Caki2 (cell line): ENCODE measurements at places on chromosomes 3 and 15. TPM values are rescaled to one million over a fixed set of nuclear protein-coding genes. Genes with fewer than 3 reads are reported as not detected.

The SPATA12 gene
- 0.43 and 1.0 TPM in 2 replicates for total RNA-seq

The CSPG5 gene
- 4.4 and 12.5 TPM in 2 replicates for total RNA-seq

The RLBP1 gene
- total RNA-seq, result not detected in 2 replicates

The VIPR1 gene
- total RNA-seq, result not detected in 2 replicates

The C15orf62 gene
- 0.27 and 0.64 TPM in 2 replicates for total RNA-seq

The PLCH1 gene
- total RNA-seq, result 2.7 and 5.6 TPM in 2 replicates

The CCNDBP1 gene
- total RNA-seq, result 64.0 and 96.2 TPM in 2 replicates

The ONECUT1 gene
- total RNA-seq, result not detected in 2 replicates

The SH3GL3 gene
- total RNA-seq, result 0.57 TPM in 1 of 2 replicates, not detected in the other

The POLQ gene
- total RNA-seq, result 1.7 and 3.0 TPM in 2 replicates

The SNX22 gene
- total RNA-seq, result 0.81 and 2.0 TPM in 2 replicates

The ROPN1 gene
- not detected in 2 replicates for total RNA-seq

The HAPLN3 gene
- 19.4 and 20.0 TPM in 2 replicates for total RNA-seq

The PDE12 gene
- total RNA-seq, result 5.9 and 7.6 TPM in 2 replicates

The NUP210 gene
- total RNA-seq, result 27.2 and 36.0 TPM in 2 replicates

The TLE3 gene
- total RNA-seq, result 24.5 and 41.6 TPM in 2 replicates

The ZNF502 gene
- not detected in 2 replicates for total RNA-seq

The KLHL40 gene
- not detected in 2 replicates for total RNA-seq

DNA sequence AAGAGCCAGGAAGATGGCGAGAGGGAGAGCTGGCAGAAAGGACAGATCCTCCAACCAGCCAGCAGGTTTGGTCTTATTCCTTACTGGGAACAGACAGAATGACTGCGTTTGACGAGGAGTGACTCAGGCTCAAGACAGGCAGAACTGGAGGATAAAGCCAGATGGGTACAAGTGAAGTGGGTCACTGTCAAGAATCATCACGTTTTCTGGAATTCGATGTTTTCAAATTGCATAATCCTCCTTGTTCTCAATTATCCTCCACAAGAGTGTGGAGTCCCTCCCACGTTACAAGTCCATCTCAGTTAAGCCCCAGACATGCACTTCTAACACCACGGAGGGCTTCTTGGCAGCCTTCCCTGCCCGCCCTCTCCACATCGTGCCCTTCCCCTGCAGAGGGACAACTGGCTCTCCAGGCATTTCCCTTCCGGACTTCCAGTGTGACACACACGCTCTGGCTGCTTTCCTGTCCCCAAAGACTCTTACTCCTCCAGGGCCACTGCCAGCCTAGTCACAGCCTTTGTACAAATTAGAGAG lies 183.1 kb downstream of the CHST2 start:
- peak; percentile 48 for DNase-seq

GRCh38 chr3:49535971-49536874 lies 18.1 kb upstream of the BSN start:
- DNase-seq, result no peak

GRCh38 chr3:138450704-138451424 lies 16.4 kb downstream of the ESYT3 start:
- DNase-seq, result no peak

DNA sequence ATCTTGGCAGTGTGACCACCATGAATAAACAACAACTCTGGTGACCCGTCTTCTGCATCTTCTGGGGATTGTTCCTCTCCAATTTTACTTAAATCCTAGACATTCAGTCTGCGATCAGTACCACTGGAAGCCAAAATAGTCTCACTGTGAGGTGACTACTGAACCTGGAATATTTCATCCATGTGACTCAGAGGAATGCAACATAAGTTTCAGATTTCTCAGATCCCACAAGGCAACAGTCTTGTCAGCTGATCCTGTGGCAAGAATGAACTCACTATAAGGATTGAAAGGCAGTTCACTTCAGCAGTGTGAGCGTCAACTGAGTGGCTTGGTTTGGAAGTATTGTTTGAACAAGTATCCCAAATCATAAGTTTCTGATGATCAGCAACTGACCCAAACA lies 13.2 kb downstream of the NSUN3 start:
- no peak for DNase-seq

GRCh38 chr3:156383441-156384025 lies 171.4 kb downstream of the SSR3 start:
- DNase-seq, result no peak

GRCh38 chr3:179074656-179075055 lies 3.0 kb upstream of the ZMAT3 start:
- DNase-seq, result no peak

- no peak for DNase-seq
These were observed 35.0 kb upstream of the MGLL start for GRCh38 chr3:127857333-127857732.

GRCh38 chr3:65583188-65583587 lies 455.5 kb downstream of the MAGI1 start:
- DNase-seq, result no peak

- DNase-seq, result no peak
These were observed 45.0 kb downstream of the TMEM44 start for GRCh38 chr3:194588236-194588635.

GRCh38 chr3:71160785-71161546 lies 422.6 kb downstream of the FOXP1 start:
- DNase-seq, result peak; percentile 90

DNA sequence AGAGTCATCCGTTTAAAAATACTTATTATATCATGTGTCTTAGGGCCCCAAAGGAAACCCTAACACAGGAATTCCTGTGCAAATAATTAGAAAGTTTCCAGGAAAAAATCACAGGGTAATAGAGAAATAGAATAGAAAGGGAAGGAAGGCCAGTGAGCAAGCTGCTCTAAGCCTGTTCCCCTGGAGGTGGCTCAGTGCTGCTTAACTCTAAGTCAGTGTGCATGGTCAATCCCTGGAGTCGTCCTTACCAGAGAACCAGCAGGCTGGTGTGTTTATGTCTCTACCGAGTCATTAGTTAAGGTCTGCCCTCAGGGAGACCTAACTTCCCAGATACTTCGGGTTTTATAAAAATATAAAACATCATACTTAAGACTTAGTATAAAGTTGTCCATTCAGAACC lies 21.0 kb upstream of the MCF2L2 start:
- DNase-seq, result no peak

- DNase-seq, result peak; percentile 60
These were observed 233.9 kb upstream of the CADM2 start for GRCh38 chr3:84724877-84725276.

- DNase-seq, result no peak
These were observed 100.6 kb upstream of the SLC24A5 start for GRCh38 chr15:48020166-48020565.

- no peak for DNase-seq
These were observed 17.4 kb upstream of the VEPH1 start for GRCh38 chr3:157520485-157521150.

DNA sequence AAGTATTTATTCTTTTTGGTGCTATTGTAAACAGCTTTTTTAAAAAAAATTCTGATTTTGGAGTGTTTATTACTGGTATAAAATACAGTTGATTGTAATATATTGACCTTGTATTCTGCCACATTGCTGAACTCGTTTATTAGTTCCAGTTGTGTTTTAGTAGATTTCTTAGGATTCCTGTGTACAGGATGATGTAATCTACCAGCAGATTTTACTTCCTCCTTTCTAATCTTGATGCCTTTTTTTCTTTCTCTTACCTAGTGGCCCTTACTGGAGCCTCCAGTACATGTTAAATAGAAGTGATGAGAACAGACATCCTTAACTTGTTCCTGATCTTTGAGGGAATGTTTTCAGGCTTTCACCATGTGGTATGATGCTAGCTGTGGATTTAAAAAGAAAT lies 70.4 kb upstream of the KY start:
- no peak for DNase-seq

- DNase-seq, result no peak
These were observed 13.8 kb upstream of the OCA2 start for GRCh38 chr15:28112962-28113361.

DNA sequence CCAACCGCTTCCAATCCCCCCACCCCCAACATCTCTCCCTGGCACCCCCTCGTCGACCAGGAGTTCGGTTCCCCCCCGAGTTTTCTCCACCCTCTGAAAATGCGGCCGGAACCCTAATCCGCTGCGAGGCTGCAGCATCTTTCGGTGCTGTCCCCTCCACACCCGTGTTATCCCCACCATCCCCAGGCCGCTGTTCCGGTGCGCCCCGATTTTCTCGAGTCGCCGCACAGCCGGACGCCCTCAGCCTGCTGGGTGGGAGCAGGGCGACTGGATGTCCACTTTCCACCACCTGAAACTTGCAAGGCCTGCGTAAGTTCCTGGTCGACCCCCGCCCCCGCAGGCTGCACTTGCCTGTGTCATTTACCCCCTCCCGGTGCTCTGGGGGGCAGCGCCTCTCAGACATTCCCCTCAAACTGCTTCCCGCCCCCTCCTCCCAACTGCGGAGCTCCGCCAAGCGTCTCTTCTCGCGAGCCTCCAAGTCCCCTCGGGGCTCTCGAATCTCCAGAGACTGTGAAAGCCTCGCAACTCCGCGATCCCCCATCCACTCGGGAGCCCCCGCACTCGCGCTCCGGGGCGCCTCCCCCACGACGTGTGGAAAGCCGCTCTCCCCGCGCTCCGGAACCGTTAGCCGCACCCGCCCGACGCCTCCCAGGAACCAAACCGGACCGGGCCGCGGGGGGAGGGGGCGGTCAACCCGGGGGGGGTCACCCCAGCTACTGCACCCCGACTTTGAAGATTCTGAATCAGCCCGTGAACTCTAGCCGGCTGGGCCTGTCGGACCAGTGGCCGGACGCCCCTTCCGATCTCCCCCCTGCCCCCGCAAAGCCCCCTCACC lies 566 bp downstream of the ETV5 start:
- DNase-seq, result peak; percentile 64

GRCh38 chr3:176780766-176781165 lies 416.5 kb downstream of the TBL1XR1 start:
- no peak for DNase-seq

GRCh38 chr3:95719481-95719880 lies 1094.9 kb upstream of the EPHA6 start:
- DNase-seq, result no peak

DNA sequence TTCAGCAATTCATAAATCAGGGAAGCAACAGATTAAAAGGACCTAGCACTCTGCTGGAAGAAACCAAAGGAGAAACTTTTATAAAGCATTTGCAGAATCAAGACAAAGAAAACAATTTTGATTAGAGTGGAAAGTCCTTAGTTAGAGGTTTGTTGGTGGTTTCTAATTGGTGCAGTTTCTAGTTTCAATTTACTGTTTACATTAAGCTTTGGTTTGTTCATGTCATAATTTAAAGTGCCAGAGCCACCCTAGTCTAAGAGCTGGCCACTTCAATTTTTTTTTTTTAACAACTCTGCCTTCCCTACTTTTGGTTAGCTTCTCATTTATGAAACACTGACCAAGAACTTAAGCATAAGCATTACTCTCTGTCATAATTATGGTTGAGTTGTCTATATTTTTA lies 1428.2 kb upstream of the GBE1 start:
- no peak for DNase-seq

DNA sequence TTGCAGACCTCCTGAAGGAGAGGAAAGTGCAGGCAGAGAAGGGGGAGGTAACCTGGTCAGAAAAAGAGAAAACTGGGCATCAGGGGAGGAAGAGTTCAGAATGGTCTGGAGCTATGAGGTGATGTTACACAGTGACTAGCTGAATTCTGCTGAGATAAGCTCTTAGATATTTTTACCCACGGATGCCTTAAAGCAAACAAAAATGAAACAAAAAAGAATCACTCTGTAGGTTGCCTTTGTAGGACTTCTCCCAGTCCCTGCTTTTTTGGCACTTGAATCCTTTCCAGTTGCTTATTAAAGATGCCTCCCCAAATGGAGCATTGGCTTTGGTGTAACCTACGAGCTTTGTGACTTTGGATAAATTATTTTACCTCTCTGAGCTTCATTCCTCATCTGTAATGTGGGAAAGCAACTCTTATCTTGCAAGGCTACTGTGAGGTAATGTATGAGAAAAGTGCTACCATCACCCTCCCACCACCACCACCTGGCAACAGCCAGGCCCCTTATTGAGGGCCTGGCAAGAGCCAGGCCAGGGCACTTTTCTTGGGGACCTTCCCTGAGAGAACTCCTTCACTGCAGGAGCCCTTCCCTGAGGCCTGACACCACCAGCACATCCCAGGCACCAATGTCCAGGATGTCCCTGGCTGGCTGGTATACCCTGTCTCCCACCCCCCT lies 2.7 kb downstream of the CCR1 start:
- DNase-seq, result no peak

DNA sequence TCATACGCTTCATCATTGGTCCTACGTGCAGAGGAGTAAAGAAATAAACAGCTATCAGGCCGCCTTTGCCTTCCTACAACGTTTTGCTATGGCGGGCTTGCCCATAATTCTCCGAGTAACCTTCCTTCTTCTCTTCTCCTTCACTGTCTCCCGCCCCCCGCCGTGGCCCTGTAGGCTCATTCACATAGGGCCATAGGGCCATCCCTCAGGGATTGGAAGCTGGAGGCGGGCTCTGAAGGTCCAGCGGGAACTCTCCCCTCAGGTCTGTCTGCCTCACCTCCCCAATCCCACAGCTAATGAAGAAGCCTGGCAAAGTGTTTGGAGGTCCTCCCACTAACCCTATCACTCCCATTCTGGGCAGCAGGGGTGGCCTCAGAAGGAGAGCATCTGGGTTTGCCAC lies 43.6 kb downstream of the SEMA5B start:
- DNase-seq, result no peak

DNA sequence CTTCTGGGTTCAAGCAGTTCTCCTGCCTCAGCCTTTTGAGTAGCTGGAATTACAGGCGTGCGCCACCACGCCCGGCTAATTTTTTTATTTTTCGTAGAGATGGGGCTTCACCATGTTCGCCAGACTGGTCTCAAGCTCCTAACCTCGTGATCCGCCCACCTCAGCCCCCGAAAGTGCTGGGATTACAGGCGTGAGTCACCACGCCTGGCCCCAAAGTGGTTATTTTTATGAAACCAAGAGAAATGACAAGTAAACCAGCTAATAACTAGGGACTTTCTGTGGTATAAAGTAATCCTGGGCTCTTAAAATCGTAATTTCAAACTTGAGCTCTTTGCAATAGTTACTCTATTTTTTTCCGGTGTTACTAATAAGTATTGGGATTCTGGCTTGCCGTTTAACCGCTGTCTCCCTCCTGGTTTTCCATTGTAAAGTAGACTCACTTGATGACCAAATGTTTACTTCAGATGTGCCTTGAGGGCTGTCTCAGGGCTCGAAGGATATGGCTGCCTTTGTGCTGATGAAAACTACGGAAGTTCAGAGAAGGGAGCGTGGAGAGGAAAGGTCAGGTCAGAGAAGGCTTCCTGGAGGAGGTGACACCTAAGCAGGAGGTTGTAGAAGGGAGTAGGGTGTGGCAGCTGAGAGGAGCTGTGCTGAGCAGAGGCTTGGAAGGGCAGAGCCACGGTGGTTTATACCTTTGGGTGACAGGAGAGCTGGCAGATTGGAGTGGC lies 4.2 kb downstream of the ZSCAN2 start:
- no peak for DNase-seq
